ENCODE measurements at places on chromosomes 12 and 14.

- DNase-seq: no peak
Observed at GRCh38 chr14:62304257-62304656, 542.0 kb downstream of the SNAPC1 start.

- DNase-seq: no peak
Observed at GRCh38 chr12:92641291-92641690, 61.5 kb upstream of the PLEKHG7 start.

DNA sequence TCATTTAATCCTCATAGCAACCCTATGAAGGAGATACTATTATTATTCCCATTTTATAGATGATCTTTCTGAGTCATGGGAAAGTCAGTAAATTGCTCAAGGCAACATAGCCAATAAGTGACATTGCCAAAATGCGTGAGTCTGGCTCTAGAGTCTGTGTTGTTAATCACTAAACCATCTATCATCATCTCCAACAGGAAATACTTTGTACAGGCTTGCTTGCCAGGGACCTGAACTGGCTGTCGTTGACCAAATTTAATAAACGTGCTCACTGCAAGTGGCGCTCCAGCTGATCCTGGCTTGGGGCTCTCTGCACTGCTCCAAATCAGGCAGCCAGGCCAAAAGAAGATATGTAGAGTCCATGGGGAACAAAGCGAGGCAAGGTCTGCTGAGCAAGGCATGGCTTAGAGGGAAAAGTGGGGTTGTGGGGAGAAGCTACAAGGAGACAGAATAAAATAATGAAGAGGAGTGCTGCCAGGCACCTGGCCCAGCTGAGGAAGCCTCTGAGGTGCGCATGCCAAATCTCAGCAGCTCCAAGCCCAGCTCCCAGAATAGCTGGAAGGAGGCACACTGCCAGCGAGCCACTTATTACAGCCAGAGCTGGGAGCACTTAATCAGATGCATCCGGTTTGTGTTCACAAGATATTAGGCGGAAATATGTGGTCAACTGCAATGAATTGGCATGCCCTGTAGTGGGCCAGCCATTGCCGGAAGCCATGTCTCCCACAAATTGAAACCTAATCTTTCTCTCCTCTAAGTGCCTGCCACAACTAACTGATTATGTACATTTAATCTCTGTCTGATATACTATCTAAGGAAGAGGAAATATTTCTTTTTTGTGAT is 43.3 kb upstream of the PTPRO start:
- no peak for DNase-seq

- no peak for DNase-seq
Observed at GRCh38 chr14:22026527-22026926, 352.9 kb upstream of the OR4E1 start.

GRCh38 chr12:28681980-28682379 is 467.1 kb upstream of the FAR2 start:
- no peak for DNase-seq

Data from activated T-helper 1 cell treated with anti-CD3 and anti-CD28 coated beads, Interleukin-2, amount 50 U/mL, for 16 hours (primary cell).